ENCODE measurements at places on chromosomes 11 and 22. TPM values are rescaled to one million over a fixed set of nuclear protein-coding genes. Genes with fewer than 3 reads are reported as not detected.

DNA sequence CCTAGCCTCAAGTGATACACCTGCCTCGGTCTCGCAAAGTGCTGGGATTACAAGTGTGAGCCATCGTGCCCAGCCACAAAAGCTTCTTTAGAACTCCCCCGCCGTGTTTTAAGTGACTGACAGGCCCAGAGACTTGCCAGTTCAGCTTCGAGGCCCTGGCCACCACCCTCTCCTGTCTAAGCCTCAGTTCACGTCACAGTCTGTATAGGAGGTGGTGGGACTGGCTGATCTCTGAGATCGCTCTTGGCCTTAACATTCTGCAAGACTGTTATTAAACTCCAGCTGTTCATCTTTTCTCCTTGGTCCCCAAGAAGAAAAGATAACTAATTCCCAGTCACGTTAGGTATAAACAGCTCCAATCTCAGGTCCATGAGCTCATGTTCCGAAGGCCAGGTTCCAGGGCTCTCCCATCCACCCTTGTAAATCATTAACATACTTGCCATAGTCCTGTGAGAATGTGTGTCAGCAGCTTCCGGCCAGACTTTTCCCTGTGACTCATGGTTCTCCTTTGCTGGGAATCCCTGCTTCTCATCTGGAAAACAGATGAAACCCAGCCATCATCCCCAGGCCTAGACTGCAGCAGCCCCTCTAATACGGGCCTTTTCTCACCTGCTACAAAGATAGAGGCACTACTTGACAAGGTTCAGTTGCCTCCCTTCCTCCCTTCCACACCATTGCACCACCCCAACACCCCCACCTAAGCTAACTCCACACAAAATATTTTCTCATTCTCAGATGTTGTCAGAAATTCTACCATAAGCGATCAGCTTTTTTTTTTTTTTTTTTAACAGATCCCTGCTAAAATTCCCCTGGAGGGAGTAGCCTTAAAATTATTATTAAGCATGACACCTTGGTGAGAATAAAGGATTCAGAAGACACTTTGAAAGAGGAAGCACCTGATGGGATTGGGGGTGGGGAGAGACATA, 5.6 kb upstream of the KIAA0930 start:
- no peak for DNase-seq

DNA sequence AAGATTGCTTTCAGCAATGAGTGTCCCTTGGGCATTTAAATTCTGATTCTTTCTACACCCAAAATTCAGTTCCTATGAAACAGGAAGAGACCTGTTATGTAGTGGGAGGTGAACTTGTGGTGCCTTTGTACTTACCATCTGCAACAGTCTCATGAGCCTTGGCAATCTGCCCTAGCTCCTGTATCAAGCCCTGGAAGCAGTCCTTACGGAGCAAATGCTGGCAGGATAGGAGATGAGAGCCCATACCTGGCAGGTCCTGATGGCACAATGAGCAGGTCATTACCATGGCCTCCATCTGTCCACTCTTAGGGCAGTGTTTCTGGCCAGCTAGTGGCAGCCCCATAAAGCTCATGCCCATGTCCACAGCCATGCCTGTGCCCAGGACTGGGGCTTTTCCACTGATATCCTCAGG, 10.8 kb downstream of the TRIM66 start:
- no peak for DNase-seq

DEFB131B gene
- not detected for total RNA-seq

PIWIL4 gene
- 1.1 TPM for total RNA-seq

DNA sequence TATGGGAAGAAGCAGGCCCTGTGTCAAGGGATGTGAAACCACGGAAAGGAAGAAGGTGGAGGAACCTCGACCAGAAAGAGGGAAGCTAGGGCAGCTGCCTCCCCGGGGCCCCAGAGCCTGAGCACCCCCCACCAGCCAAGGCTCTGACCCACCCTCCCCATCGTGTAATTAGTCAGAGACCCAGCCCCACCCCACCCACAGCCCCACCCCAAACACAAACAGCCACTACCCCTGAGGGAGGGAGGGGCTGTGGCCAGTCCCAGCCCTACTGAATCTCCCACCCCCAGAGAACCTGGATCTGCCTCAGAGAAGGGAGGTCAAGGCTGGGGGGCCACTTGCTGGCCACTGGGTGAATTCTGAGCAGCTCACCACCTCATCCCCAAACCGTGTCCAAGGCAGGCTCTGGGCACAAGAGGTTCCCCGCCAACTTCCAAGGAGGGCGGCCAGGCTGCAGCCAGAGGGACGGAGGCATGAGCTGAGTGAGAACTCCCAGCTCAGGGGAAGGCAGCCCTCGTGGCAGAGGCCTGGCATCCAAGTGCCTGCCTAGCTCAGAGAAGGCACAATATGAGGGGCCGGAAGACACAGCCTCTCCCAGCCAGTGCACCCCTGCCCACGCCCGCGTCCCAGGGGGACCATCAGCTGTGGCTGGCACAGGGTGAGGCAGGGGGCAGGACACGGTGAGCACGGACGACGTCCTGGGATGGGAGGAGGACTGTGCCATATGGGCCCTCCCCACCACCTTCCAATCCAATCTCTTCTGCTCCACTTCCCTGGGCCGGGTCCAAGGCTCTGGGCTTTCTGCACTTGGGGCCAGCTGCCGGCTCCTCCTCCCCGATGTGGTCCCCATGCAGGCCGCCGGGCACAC, 2.7 kb downstream of the PLXNB2 start:
- no peak for DNase-seq

DNA sequence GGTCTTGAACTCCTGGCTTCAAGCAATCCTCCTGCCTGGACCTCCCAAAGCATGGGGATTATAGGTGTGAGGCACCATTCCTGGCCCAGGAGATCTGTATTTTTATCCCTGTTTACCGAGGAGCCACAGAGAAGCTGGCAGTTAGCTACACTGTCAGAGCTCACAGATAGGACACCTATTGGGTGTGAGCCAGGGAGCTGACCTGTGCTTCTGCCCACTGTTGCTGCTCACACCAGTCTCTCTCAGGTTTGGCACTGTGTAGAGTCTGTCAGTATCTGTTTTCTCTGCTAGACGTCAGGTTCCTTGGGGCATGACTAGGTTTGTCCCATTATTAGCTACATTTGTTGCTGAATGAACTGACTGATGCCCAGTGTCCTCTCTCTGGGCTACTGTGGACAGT, 17.5 kb downstream of the PPP6R2 start:
- DNase-seq: no peak

OR4D9 gene
- not detected for total RNA-seq

DNA sequence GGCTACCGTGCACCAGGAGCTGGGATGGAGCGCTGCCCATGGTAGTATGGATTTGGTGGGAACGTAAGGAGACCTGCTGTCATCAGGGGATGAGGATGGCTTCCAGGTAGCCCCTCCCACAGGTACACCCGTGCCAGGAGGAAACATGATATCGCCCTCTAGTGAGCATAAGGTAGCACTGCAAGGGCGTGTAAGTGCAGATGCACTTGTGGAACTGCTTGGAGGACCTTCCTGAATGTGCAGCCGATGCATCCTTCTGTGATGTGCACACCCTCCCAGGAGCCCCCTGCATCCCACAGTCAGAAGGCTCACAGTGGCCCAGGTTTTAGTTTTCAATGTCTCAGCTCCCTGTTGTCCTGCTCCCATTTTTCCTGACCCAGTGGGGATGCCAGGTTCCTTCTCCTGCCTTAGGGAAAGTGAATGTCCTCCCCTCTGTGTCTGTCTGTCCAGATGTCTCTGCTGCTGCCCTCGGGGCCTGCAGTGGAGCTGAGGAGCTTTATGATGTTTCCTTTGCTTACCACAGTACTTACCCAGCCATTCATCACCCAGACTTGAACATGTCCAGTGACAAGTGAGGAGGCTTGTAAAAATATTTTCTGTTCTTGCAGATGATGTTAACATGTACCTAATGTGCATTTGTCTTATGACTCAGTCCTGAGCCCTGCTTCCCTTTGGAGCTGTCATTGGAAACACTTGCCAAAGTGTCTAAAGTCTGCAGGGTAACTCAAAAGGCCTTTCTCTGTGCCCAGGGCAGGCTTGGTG, 49.2 kb downstream of the DBX1 start:
- DNase-seq: peak; percentile 93

DNA sequence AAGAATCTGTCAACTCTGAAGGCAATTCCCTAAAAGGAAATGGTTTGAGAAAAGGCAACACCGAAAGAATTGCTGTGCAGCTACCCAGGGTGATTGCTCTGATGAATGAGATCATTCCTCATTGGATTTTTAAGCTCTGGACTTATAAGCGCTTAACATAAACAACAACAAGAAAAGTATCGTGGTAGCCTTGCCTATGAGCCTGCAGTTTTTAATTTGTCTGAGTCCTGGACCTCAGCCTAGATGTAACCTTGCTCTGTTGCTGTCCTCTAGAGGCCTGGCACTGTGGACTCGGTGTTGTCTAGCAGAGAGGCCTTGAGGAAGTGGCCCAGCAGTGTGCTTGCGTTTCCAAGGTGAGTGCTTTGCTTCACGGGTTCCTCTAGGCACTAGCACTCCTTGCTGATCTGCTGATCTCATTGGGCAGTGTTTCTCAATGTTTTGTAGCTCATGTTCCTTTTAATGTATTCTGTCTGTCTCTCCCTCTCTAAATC, 20.4 kb downstream of the CCDC81 start:
- DNase-seq: peak; percentile 16
